ENCODE measurements at places on chromosomes 2 and 18.

GRCh38 chr2:136116813-136117390 lies 1.0 kb downstream of the CXCR4 start:
- peak; percentile 34 for DNase-seq

GRCh38 chr2:69196327-69197117 lies 183.5 kb downstream of the ANTXR1 start:
- no peak for DNase-seq

- no peak for DNase-seq
Observed at GRCh38 chr18:6728331-6728730, 1.2 kb upstream of the ARHGAP28 start.

- DNase-seq, result no peak
Observed at GRCh38 chr2:205746420-205746785, 64.1 kb downstream of the NRP2 start.

- no peak for DNase-seq
Observed at GRCh38 chr2:150282771-150283371, 204.6 kb downstream of the RND3 start.

DNA sequence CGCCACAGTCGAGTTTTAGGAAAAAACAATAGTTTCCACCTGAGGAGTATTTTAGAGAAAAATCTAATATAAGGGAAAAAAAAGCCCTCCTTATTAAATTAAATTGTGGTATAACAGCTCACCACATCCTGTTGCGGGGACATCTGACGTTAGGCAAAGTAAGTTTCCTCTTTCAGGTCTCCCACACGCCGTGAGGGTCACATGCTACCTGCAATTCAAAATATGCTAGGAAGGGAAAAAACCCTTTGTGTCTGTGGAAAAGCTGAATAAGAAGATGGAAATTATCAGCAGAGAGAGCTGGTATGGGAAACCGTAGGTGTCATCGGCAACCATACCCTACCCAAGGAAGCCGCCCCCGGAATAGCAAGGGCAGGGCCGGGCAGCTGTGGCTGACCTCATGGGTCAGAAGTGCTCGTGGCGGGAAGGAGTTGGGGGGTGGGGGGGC lies 128.0 kb downstream of the NFATC1 start:
- no peak for DNase-seq

GRCh38 chr18:50127516-50128210 lies 67.3 kb downstream of the MYO5B start:
- DNase-seq, result no peak

GRCh38 chr2:107132070-107132469 lies 246.1 kb upstream of the ST6GAL2 start:
- no peak for DNase-seq

Measured in H9 (cell line).